ENCODE measurements at places on chromosomes 1 and 21.

GRCh38 chr1:153933430-153933829 lies 10.7 kb upstream of the GATAD2B start:
- no peak for DNase-seq

DNA sequence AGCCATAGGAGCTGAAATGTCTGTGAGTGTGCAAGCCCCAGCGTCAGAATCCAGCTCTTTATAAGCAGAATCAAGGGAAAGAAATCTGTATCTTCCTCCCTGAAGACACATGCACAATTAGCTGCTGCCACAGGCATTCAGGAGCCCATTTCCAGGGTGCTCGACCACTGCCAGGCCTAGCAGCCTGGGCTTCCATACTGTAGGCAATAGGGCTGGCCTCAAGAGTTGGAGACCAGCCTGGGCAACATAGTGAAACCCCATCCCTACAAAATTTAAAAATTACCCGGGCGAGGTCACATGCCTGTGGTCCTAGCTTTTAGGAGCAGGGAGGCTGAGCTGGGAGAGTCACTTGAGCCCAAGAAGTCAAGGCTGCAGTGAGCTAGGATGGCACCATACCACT lies 41.0 kb downstream of the NEK2 start:
- no peak for DNase-seq

GRCh38 chr1:59016390-59016789 lies 232.5 kb upstream of the JUN start:
- DNase-seq = no peak

- DNase-seq = no peak
Measured at GRCh38 chr21:24289539-24289938, 1317.7 kb downstream of the MRPL39 start.

DNA sequence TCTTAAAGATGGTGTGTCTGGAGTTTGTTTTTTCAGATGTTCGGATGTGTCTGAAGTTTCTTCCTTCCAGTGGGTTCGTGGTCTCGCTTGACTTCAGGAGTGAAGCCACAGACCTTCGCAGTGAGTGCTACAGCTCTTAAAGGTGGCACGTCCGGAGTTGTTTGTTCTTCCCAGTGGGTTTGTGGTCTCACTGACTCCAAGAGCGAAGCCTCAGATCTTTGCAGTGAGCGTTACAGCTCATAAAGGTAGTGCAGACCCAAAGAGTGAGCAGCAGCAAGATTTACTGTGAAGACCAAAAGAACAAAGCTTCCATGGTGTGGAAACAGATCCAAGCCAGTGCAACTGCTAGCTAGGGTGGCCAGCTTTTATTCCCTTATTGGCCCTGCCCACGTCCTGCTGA lies 1430.4 kb upstream of the B3GALT2 start:
- DNase-seq = no peak

GRCh38 chr1:13507075-13507474 lies 6.7 kb downstream of the LRRC38 start:
- no peak for DNase-seq

DNA sequence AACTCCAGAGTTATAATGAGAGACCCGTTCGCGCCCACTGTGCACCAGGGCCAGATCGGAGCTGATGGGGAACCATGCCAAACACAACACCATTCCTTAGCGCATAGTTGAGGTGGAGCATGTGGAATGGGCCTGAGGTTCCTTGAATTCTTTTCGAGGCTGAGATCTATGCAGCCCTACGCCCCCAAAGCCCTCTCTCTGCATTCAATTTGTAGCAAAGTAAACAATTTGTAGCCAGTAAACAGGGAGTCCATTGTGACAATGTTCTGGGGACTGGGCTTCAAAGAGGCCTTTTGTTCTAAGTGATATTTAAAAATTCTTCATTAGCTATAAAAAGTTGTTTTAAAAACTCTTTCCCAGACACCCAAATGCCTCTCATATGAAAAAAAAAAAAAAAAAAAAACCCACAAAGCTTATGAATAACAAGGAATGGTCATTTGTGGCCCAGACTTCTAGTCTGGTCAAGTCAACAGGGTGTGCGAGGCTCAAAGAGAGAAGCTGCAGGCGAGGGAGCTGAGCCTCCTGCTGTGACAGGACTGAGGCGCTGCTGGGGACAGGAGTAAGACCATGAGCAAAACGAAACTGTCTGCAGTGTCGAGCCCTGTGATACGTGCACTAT lies 30.6 kb upstream of the KCNE2 start:
- no peak for DNase-seq

DNA sequence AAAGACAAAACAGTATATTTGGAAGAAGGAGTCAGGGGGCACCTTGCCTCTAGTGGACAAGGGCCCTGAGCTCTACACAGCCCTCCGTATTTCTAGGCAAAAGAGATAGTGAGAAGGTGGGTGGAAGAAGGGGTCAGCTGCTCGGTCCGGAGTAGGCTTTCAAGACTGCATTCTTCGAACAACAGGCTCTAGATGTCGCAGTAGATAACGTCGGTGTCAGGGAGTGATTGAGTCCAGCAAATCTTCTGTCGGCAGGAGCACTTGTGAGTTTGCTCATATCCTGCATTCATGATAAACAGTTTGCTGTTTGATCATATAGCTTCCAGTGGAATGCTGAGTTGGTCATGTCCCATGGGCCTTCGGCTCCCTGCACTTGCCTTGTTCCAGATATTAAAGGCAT lies 36.8 kb downstream of the DIPK1A start:
- no peak for DNase-seq

DNA sequence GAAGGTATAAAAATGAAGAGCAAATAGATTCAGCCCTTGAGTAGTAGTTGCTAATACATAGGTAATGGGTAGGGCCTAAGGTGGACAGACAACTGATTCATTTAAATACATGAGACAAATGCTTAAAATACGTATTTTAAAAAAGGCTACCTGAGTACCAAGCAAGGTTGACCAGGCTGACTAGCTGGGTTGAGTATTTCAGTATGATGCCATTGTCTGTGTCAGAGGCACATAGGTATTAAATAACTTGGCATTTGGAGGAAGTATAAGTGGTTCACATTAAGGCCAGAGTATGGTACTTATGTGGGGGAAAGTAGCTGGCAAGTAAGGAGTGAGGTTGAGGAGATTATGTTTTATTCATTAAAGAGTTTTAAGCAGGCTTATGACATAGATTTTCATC lies 19.4 kb downstream of the NEK7 start:
- no peak for DNase-seq

GRCh38 chr1:66637146-66637545 lies 103.2 kb downstream of the SGIP1 start:
- no peak for DNase-seq

GRCh38 chr21:18549214-18549905 lies 145.8 kb upstream of the TMPRSS15 start:
- DNase-seq = no peak

DNA sequence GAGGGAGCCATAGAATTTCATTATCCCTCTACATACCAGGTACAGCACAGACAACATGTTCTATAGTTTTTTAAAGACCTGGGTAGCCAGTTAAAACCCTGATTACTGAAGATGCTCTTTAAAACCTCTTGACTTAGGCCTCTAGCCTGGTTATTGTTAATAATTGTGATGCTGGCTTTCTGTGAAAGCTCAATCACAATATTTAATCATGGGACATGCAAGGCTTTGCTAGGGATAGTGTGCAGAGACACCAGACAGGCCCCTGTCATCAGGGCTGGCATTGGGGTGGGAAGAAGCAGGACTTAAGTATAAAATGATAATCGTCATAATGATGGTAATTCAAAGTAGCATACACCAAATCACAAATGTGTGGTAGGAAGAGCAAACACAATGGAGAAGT lies 274.4 kb downstream of the PTBP2 start:
- DNase-seq = no peak

DNA sequence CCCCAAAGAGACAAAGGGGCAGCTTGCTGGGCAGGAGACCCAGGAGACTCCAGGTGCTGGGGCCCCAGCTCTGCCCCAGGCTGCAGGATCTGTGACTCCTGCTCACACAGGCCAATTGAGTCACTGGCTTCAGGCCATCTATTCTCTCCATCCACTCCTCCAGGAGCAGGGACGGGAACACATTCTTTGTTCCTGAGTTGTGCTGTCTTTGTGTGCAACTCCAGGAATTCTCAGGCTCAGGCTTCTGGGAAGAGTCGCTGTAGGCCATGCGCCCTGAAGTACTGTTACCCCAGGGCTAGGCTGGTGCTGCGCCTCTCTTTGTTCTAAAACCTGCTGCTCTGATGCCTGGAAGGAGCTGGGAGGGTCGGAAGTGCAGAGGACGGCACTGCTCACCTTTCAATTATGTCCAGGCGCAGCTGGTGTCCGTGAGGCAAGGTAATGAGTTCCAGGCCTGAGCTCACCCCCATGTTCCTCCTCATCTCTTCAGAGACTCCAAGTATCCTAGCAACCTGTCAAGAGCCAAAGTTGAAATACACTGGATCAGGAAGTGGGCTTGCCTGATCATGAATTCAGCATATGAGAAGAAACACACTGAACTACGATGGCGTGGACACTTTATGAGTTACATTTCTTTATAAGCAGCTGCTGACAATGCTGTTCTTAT lies 105.9 kb downstream of the BCAR3 start:
- no peak for DNase-seq

- no peak for DNase-seq
Measured at GRCh38 chr1:233368106-233368788, 40.7 kb downstream of the MAP3K21 start.

GRCh38 chr1:111831153-111831552 lies 75.5 kb downstream of the DDX20 start:
- DNase-seq = no peak

- no peak for DNase-seq
Measured at GRCh38 chr1:179969962-179970361, 15.4 kb downstream of the CEP350 start.

- no peak for DNase-seq
Measured at GRCh38 chr1:200646515-200646914, 23.2 kb downstream of the DDX59 start.

- DNase-seq = no peak
Measured at GRCh38 chr1:234845836-234846235, 235.9 kb upstream of the IRF2BP2 start.

DNA sequence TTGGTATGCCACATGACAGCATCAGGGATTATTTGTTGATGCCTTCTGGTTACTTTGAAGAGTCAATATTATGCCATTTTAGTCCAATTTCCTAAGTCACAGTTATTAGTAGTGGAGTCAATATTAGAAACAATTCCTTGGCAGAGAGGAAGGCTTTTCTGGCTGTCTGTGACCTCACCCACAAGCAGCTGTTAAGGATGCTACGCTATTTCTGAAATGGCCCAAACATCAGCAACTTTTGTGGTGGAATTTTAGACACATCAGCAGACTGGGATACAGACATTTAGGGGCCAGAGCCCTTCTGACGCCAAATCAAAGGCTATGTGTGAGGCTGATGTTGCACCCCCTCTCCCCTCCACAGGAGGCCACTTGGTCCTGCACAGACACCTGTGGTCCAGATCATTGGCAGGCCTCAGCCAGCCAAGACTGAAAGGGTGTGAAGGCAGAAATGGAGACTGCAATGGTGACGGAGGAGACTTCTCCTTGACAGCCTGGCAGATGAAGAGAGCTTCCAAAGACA lies 9.2 kb upstream of the RXRG start:
- no peak for DNase-seq

DNA sequence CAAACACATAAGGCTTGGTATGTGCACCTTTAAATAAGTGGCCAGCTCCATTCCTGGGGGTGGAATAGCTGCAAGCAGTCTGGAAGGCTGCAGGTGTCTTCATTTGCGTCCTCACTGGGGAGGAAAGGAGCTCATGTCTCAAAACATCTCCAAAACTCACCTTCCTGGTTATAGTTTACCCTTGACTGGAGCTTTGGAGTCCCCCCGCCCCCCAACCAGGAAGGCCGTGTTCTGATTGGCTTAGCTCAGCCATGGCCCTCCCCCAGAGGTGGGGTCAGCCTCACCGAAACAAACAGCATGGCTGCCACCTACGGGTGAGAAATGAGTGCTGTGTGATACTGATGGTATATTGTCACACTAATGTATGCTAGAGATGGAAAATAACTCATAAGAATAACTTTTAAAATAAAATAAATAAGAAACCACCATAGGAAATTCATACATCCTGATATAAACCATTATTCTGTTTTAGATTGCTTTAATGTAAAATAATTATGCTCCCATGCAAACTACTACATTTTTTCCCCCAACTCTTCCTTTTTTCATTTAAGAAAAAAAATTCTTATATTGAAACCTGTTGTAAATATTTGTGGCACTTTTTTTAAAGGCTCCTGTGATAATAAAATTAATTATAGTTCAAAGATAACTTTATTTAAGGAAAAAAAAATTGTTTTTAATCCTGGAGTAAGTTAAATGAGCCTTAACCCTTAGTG lies 90.8 kb downstream of the ZP4 start:
- DNase-seq = peak; percentile 83

- no peak for DNase-seq
Measured at GRCh38 chr1:241934201-241934848, 23.2 kb upstream of the BECN2 start.

DNA sequence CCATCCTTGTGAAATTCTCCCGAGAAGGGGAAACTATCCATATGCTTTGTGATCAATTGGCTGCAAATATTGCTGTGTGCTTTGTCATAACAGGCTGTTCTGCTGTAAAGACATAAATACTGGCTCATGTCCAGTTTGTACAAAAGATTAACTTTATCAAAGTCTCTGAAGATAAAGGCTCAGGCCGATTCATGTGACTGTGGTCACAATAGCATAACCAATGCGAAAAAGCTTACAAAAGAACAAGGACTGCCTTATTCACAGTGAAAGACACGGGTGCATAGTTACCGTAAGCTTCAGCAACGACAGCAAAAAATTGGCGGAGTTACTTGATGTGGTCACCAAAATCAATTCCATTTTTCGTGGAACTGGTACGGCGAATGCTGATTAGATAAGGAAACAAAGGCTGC lies 173.6 kb upstream of the CHRM3 start:
- DNase-seq = no peak

GRCh38 chr21:27448960-27449359 lies 482.1 kb upstream of the ADAMTS5 start:
- no peak for DNase-seq

- no peak for DNase-seq
Measured at GRCh38 chr1:195965475-195965874, 642.8 kb downstream of the KCNT2 start.

DNA sequence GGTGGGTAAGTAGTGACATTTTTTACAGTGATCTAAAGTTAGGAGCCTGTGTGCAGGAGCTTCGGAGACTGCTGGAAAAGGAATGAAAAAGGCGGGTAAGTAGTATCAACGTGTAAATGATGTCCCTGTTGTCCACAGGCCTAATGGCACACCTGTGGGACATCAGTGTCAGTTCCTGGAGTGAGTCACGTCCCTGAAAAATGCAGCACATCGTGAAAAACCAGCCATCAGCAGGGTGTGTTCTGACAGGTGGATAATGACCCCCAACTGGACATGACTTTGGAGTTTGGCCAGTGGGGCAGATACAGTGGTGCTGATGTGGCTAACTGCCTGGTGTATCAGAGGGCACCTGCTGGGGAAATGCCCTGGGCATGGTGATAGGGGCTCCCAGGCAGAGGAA lies 12.0 kb upstream of the PRDM15 start:
- no peak for DNase-seq

GRCh38 chr1:2981388-2981787 lies 39.9 kb upstream of the ACTRT2 start:
- DNase-seq = no peak

GRCh38 chr1:59062743-59063142 lies 234.2 kb upstream of the FGGY start:
- DNase-seq = peak; percentile 45
